ENCODE measurements at places on chromosomes 6 and 20.

DNA sequence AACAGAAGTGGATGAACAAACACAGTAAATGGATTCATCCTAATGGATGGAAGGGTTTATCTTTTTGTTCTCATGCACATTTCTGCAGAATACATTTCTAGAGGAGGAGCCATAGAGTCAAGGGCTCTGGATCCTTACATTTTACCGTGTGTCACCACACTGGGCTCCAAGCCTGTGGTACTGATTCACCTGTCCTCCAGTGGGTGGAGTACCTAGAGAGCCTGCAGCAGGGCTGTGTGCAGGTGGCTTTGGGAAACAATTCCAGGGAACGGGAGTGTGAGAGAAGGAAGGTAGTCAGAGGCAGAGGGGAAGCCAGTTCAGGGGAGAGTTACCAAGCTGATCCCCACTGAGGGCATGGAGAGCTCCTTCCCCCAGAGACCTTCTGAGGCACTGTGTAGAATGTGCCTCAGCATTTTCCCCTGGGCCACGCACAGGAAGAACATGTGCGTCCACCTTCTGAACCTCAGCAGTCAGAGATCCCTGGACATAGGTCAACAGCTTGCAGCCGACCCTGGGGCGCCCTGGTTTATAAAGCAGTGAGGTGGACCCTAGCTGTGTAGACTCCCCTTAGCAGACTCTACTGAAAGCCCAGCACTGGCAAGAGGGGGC lies 85.3 kb upstream of the SLC22A23 start:
- no peak for DNase-seq

GRCh38 chr6:17341117-17341805 lies 52.1 kb upstream of the CAP2 start:
- no peak for DNase-seq

DNA sequence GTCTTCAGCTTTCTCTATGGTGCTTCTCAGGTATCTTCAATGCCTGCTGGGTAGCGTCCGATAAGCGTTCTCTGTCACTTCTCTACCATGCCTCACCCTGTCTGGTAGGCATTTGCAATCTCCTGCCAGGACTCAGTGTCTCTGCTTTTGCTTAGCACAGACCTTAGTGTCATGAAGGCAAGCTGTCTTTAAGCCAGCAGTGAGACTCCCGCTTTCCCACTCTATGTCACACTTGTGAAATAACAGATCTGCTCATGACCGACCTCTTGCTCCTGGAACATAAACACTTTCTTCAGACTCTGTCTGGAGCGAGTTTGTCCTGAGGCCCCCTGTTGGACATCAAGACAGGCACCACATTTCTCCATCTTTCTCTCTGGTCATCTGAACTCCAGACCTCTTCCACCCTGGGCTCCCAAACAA lies 17.0 kb downstream of the ADGRB3 start:
- DNase-seq, result no peak

DNA sequence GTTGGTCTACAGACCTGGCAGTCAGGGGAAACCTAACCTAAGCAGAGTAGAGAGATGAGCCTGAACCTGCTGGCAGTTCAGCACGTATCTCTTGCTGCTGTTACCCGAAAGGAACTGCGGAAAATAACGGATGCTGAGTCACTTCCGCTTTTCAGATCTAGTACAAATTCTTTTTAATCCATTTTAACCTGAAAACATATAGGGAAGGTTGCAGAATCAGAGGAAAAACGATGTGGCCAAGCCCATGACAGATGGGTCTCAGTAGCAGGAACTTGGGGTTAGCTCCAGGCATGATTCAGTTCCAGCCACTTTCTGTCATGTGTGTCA lies 351.9 kb upstream of the PRND start:
- DNase-seq, result no peak

DNA sequence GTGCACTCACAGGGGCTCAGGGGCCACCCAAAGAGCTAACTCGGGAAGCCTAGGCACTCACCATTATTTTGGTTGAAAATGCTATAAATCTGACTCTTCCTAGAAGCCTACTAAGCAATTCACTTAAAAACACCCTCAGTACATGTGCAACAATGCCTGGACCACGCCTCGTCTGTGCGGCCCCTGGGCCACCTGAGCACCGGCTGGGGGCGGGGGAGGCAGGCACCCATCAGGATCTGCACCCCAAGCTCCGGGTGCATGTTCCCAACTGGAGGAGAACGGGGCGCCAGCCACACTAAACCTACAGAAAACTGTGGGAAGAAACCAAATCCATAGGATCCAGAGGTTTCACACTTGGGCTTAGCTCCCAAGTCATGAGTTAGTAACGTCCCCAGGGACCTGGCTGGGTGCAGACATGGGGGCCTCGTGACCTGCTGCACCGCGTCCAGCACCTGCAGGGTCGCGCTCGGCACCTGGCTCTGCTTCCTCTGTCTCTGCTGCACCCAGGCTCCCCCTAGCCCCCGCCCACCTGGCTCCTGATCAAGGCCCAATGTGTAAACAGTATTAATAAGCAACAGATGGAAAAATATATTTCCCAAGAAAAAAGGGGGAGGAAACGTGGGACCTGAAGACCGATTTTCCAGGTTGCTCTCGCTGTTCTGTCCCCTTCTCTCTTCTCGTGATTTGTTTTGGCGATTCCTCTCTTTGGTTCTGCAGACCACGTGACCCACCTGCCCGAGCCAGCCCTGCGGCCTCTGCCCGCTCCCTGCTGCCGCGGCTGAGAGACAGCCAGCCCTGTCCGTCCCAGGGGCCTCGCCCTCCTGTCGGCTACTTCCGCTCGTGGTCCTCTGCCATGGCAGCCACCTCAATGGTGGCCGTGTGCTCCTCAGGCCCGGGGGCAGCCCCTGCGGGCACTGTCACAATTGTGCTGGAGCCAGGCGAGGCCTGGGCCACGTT lies 15.5 kb upstream of the HELZ2 start:
- no peak for DNase-seq

DNA sequence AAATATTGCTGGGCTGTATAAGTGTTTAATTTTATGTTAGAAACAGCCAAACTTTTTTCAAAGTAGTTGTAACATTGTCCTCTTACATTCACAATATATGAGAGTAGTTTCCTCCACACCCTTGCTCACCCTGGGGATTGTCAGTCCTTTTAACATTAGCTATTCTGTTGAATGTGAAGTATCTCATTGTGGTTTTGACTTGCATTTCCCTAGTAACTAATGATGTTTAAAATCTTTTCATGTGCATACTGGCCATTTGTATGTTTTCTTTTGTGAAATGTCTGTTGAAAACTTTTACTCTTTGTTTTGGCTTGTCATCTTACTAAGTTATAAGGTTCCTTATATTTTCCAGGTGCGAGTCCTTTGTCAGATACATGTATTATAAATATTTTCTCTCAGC lies 32.9 kb downstream of the TRIM38 start:
- DNase-seq, result no peak

DNA sequence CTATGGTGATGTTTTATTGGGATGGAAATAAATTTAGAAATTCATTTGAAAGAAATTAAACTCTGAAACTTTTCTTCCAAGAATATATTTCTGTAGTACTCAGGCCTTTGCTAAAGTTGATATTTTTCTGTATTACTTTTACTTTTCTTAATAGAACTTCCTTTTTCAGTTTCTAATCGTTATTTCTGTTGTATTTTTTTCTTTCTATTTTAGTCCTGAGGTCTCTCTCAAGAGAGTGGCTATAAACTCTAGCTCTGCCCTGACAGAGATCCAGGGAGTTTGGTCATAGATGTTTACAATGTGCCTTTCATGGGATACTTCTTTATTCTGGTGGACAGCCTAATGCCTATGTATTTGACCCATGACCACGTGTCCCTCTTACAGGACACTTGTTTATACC lies 51.0 kb downstream of the OR2B6 start:
- DNase-seq, result no peak
